ENCODE measurements at places on chromosomes 2 and 18. TPM values are rescaled to one million over a fixed set of nuclear protein-coding genes. Genes with fewer than 3 reads are reported as not detected.

The SLC19A3 gene
- total RNA-seq, result 87.4 TPM

DNA sequence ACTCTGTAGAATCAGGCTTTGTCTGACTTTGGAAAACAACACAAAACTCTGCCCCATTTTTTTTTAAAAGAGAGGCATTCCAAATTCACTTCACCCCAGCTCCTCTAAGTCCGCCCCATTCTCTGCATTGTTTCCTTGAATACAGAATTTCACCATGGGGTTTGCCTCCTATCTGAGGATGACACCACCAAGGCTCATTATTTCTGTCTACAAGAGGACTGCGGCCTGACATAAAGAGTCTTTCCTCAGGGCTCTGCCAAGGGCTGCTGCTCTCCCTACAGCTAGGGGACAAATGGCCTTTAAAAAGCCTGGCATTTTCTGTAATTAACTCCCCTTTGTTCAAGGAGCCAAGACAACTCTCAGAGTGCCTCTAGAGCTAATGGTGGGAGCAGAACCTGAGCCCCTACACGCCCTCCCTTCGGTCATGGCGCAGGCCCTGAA lies 4.6 kb downstream of the CHST10 start:
- no peak for DNase-seq

The CGREF1 gene
- 1.1 TPM for total RNA-seq

The CABLES1 gene
- 14.6 TPM for total RNA-seq

- no peak for DNase-seq
Observed at GRCh38 chr2:239056611-239057010, 208.7 kb downstream of the TWIST2 start.

GRCh38 chr2:3588084-3588483 lies 6.8 kb upstream of the COLEC11 start:
- no peak for DNase-seq

DNA sequence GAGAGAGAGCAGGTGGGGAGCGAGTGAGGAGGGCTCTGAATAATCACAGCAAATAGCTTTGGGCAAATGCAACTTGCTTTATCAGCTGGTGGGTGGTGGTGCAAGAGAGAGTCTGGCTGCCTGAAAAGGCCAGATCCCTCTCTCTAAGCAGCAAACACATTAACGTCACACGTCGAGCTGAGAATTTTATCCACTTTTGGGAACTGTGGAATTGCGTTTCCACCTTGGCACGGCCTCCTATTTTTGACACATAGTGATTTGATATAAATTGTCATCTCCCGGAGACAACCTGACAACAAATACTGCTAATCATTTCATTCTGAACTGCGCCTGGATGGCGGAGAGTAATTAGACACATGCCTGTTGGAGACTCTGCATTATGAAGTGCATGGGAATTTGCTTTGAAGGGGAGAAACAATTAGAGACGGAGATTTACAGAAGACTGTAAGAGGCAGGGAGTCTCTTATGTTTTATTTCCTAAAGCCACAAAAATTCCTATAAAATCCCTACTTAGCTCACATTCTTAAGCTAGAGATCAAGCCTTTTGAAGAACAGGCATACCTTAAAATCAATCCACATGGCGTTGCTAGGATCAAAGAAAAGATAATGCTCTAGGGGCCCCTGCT lies 634.1 kb downstream of the TDRD15 start:
- no peak for DNase-seq

Measured in mucosa of gallbladder (tissue), 1 donor.